Mucosa of descending colon (tissue), 3 donors: ENCODE measurements at places on chromosomes 1 and 21. TPM values are rescaled to one million over a fixed set of nuclear protein-coding genes. Genes with fewer than 3 reads are reported as not detected.
A peak's percentile ranks its signal among the peaks of the same experiment; 100 is the strongest.

Gene KIF14
- total RNA-seq = 3.0 TPM

DNA sequence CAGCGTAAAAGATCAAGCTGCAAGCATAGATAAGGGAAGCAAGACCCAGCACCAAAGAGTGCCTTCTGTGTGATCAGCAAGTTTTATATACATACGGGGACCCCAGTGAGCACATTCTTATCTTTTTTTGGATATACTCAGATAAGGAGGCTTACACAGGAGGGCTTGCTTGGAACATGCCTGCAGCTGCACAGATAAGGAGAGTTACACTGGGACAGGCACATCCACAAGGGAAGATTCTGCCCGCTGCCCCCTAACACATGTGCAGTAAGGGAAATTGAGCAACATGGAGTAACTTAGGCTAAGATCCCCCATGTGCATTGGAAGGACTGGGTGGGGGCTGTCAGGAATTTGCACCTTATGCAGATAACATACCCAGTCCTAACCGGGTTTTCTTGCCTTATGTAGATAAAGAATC is 1334.8 kb downstream of the MRPL39 start:
- DNase-seq = no peak

DNA sequence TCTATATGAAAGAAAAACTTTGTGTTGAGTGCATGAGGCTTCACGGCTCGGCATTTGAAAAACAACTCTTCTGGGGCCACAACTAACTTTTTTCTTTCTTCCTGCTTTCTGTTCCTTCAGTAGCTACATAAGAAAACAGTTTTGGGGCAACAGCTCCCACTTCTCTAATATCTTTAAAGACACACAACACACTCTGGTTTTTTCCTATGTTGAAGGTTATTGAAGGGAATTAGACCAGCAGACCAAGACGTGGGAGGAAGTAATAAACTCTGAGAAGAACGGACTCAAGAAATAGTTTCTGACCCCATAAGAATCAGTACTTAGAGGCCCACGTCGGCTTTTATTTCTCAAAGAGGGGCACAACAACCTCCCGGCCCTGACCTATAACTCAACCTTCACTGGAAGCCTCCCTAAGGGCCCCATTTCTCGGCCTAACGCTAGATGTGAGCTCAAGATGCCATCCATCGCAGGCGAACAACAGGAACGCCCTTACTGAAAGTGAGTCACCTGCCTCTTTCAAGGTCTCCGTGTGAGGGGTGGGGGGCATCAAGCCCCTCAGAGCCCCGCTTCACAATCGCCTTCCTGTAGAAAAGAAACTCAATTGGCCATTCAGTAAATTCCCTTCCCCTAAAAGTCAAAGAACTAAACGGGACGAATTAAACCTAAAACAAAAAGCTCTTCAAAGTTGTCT is 844 bp downstream of the ZMYM6 start:
- peak; percentile 53 for DNase-seq

- DNase-seq = no peak
These were observed 56.1 kb downstream of the SLAMF6 start for GRCh38 chr1:160466961-160467360.

- DNase-seq = no peak
These were observed 121.3 kb downstream of the HUNK start for GRCh38 chr21:31993826-31994825.

GRCh38 chr21:35509001-35509704 is 460.1 kb upstream of the RUNX1 start:
- no peak for DNase-seq

DNA sequence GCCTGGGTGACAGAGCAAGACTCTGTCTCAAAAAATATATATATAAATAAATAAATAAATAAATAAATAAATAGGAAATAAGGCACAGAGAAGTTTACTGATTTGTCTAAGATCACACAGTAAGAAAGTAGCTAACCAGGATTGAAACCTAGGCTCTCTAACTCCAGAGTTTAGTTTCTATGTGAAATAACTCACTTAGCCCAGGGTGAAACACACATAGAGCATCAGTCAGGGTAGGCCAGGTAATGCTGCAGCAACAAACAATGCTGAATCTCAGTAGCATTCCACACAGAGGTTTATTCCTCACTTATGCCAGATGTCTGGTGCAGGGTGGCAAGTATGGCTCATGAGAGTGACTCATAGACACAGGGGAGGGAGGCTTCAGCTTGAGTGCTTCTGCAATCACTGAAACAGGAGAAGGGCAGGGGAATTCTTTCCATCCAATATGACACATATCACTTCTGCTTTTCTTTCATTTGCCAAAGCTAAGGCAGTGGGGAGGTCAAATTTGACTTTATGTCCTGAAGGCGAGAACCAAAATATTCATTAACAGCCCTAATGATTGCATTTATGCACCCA is 37.1 kb upstream of the KANK4 start:
- DNase-seq = no peak

- no peak for DNase-seq
These were observed 19.9 kb downstream of the CERS2 start for GRCh38 chr1:150954708-150955107.
